ENCODE measurements at places on chromosomes 16 and 17.

GRCh38 chr17:17380145-17380925 is 77.2 kb downstream of the NT5M start:
- H3K4me3 ChIP-seq, result no peak overlapping the region
- DNase-seq, result no peak
- H3K27me3 ChIP-seq, result peaks cover 11% of the 10 kb centered on the region
- H3K36me3 ChIP-seq, result peaks cover 2% of the 10 kb centered on the region
- no peaks in the 10 kb centered on the region for H3K4me1 ChIP-seq

- peak overlapping the region; percentile 81 for H3K4me3 ChIP-seq
- H3K4me1 ChIP-seq, result peaks cover 31% of the 10 kb centered on the region
- H3K27me3 ChIP-seq, result no peaks in the 10 kb centered on the region
- H3K36me3 ChIP-seq, result peaks cover 5% of the 10 kb centered on the region
- peak overlapping the region; percentile 82 for H3K27ac ChIP-seq
- peak; percentile 73 for DNase-seq
Measured at GRCh38 chr17:65100316-65101140, 36.6 kb upstream of the RGS9 start.

GRCh38 chr16:47045459-47045858 is 72.0 kb upstream of the DNAJA2 start:
- peak overlapping the region; percentile 39 for H3K27ac ChIP-seq
- H3K4me1 ChIP-seq, result peaks cover 17% of the 10 kb centered on the region
- DNase-seq, result no peak
- H3K27me3 ChIP-seq, result peaks cover 14% of the 10 kb centered on the region

DNA sequence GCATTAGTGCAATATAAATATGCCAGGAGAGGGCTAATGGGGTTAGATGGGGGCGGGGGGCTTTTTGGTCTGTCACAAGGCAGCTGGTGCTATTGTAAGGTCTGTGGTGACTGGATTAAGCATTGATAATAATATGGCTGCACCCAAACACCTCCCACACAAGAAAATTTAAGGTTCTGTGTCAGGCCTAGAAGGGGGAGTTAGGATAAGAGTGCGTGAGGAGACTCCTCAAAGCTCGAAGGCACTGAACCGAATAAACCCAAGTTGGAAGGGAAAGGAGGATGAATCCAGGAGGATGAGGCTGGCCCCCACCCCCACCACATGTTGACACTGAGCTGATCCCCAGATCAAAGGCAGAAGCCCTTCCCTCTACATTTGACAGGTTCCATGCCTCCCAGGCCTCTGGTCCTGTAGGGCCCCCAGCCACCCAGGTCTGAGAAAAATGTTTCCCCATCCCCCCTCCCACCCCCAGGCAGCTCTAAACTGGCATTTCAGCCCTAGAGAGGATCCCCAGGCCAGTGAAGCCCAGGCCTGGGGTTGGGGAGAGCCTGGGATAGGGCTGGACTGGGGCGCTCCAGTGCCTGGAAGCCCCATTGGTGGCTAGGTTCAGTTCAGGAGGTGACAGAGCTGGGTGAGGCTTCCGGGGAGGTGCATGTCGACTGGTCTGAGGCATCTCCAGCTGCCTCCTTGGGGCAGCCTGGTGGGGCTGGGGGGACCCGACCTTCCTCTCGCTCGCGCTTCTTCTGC is 1.7 kb downstream of the HOXB1 start:
- no peaks in the 10 kb centered on the region for H3K36me3 ChIP-seq
- no peak overlapping the region for H3K4me3 ChIP-seq
- H3K27me3 ChIP-seq, result peaks cover 28% of the 10 kb centered on the region
- DNase-seq, result no peak

DNA sequence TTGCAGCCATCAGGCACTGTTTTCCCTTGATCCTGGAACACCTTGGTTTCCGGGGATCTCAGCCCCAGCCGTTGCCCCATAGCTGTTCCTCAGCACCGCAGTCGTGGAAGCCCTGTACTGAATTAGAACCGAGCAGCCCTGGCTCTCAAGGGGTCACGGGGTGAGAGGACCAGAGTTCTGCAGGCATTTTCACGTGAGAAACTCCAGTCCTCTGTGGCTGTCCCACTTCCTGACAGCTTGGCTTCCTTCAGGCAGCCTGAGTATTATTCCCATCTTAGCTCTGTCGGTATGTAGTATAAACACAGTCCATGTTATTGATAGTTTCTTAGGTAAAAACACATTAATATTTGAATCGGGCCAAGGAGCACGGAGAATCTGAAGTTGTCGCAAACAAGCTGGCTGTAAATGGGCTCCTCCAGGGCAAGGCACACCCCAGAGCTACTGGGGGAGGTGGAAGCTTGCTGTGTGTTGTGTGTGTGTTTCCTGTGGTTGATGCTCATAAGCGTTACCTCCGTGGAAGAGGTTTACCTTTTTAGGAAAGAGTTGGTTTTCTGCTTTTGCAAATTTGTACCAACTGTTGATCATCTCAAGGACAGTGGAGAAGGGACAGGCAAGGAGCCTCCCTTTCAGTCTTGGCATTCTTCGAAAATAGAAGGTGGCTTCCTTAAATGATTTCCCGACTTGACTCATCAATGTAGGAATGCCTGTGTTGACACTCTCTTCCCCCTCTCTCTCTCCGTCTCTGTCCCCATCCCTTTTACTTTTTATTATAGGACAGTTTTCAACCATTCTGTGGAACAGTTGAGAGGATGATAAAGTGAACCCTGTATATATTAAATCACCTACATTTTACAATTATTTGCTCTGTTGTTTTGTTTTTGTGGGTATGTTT is 208.9 kb upstream of the CHMP6 start:
- DNase-seq, result no peak
- H3K36me3 ChIP-seq, result peaks cover 15% of the 10 kb centered on the region
- peaks cover 50% of the 10 kb centered on the region for H3K4me1 ChIP-seq
- H3K27me3 ChIP-seq, result no peaks in the 10 kb centered on the region

DNA sequence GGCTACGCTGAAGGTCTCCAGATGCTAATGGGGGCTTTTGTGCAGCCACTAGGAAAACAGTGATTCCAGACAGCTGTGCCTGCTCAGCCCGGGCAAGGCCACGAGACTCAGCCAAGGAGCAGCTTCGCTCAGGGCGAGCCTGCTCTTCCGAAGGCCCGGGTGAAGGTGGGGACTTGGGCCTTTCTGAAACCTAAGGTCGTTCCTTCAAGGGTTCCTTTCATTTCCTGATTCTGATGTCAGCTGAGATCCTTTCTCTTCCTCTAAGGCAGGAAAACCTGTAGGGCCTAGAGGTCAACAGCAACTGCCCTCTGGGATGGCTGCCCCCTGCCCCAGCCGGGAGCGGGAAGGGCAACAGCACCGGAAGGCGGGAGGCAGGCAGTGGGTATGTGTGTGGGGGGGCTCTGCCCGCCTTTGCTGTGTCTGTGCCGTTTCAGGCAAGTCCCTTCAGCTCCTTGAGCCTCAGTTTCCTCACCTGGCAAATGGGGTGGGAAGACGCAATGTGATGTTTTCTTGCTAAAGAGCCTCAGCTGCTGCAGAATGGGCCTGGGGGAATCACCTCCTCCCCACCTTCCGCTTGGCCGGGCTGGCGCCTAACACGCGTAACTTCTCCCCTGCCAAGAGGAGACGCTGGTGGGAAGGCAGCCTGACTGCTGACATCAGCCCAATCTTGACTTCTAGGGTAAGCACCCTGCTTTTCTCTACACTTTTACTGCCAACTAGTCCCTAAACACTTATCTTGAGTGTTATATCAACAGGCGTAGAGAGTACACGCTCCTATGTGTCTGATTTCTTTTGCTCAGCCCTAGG is 32.8 kb downstream of the IRF8 start:
- no peak overlapping the region for H3K4me3 ChIP-seq
- H3K27ac ChIP-seq, result no peak overlapping the region
- H3K27me3 ChIP-seq, result peaks cover 12% of the 10 kb centered on the region
- H3K4me1 ChIP-seq, result peaks cover 37% of the 10 kb centered on the region
- DNase-seq, result no peak

- no peak for DNase-seq
- H3K27me3 ChIP-seq, result peaks cover 81% of the 10 kb centered on the region
- no peaks in the 10 kb centered on the region for H3K4me1 ChIP-seq
- no peak overlapping the region for H3K27ac ChIP-seq
- H3K4me3 ChIP-seq, result no peak overlapping the region
- no peaks in the 10 kb centered on the region for H3K36me3 ChIP-seq
Measured at GRCh38 chr16:22924492-22924891, 110.5 kb downstream of the HS3ST2 start.

DNA sequence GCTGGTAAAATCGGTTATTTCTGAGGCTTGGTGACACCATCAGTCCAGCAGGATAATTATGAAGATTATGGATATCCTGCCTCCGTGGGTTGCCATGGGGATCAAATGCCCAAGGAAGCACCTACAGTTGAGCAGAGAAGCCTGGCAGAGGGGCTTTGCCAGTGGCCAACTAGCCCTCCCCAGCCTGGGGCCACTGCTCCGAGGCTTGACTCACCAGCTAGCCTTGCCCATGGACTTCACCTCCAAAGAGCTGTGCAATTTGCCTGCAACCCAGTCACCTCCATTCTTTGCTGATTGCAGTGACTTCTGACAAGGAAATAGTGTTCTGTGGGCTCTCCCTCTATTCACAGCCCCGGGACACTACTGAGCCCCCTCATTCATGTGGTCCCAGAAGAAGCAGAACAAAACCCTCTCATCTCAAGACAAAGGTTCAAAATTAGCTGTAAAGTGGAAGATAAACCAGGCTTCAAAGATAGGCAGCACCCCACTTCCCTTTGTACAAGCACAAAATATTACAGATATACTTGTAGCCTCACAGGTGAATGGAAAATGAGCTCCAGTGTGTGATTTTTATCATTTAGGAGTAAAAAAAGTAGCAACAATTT is 1.6 kb downstream of the PECAM1 start:
- H3K4me1 ChIP-seq, result peaks cover 76% of the 10 kb centered on the region

- no peak for DNase-seq
- H3K27me3 ChIP-seq, result no peaks in the 10 kb centered on the region
- no peaks in the 10 kb centered on the region for H3K36me3 ChIP-seq
- H3K27ac ChIP-seq, result peak overlapping the region; percentile 52
- no peak overlapping the region for H3K4me3 ChIP-seq
Measured at GRCh38 chr17:22507823-22508222, 815.5 kb downstream of the KCNJ18 start.

DNA sequence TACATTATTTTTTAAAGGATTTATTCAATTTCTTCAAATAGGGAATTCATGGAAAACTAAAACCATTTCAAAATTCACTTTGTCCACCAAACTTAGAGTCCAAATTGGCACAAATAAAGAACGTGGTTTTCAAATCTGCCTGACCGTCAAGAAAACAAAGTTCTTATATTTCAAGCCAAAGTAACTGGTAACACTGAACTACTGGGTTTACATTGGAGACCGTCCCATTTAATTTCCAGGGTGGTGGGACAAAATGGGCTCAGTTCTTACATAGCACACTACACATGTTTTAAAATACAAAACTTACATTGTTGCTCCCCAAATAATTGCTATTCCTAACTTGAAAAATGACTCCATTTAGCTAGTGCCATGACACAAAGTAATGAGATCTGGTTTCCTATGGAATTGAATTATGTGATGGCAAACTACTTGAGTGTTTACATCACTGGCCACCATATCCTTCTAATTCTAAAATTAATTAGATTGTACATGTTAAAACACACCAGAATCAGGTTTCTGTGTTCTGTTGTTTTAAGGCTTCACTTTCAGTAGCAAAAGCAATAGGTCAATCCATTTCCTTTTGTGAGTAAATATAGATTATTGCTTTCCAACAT is 6.5 kb downstream of the PSME3IP1 start:
- peaks cover 25% of the 10 kb centered on the region for H3K4me1 ChIP-seq
- H3K27me3 ChIP-seq, result no peaks in the 10 kb centered on the region
- peaks cover 10% of the 10 kb centered on the region for H3K36me3 ChIP-seq
- no peak for DNase-seq
- no peak overlapping the region for H3K27ac ChIP-seq
- no peak overlapping the region for H3K4me3 ChIP-seq

GRCh38 chr17:2940352-2940751 is 123.1 kb downstream of the OR1D5 start:
- H3K4me1 ChIP-seq, result peaks cover 50% of the 10 kb centered on the region
- peaks cover 12% of the 10 kb centered on the region for H3K36me3 ChIP-seq
- DNase-seq, result no peak
- no peak overlapping the region for H3K27ac ChIP-seq

- peaks cover 2% of the 10 kb centered on the region for H3K36me3 ChIP-seq
- H3K4me3 ChIP-seq, result no peak overlapping the region
- peaks cover 5% of the 10 kb centered on the region for H3K4me1 ChIP-seq
- peaks cover 76% of the 10 kb centered on the region for H3K27me3 ChIP-seq
Measured at GRCh38 chr16:87603684-87604633, 1.7 kb downstream of the JPH3 start.

- H3K4me1 ChIP-seq, result peaks cover 40% of the 10 kb centered on the region
- H3K36me3 ChIP-seq, result no peaks in the 10 kb centered on the region
- H3K4me3 ChIP-seq, result no peak overlapping the region
- H3K27me3 ChIP-seq, result peaks cover 28% of the 10 kb centered on the region
Measured at GRCh38 chr16:85989376-85989775, 90.4 kb downstream of the IRF8 start.

- no peak for DNase-seq
- H3K27ac ChIP-seq, result no peak overlapping the region
- no peaks in the 10 kb centered on the region for H3K27me3 ChIP-seq
- peaks cover 67% of the 10 kb centered on the region for H3K4me1 ChIP-seq
- H3K36me3 ChIP-seq, result peaks cover 7% of the 10 kb centered on the region
- H3K4me3 ChIP-seq, result peak overlapping the region; percentile 23
Measured at GRCh38 chr17:57442914-57443571, 186.7 kb downstream of the MSI2 start.

DNA sequence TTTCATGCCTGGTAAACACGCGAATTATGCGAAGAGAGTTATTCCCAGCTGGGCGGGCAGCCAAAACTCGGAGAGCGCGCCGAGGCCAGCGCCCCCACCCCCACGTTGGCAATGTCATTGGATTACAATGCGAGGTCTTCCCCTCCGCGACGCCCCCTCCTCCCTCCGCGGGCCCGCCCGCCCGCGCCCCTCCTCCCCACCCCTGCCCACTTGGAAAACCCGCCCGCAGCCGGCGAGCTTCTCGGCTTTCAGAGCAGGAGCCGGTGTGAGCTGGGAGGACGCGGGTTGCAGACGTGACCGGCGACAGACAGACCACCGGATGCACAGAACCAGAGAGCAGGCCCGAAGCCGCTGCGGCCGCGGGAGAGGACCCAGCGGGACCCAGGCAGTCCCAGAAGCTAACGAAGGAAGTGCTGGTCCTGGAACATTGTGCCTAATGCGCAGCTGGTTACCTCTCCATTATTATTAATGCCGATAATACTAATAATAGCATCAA is 4.0 kb downstream of the NOG start:
- H3K27me3 ChIP-seq, result peaks cover 79% of the 10 kb centered on the region
- H3K36me3 ChIP-seq, result peaks cover 2% of the 10 kb centered on the region
- no peak overlapping the region for H3K4me3 ChIP-seq
- H3K4me1 ChIP-seq, result peaks cover 20% of the 10 kb centered on the region
- no peak overlapping the region for H3K27ac ChIP-seq
- DNase-seq, result no peak

- no peak overlapping the region for H3K27ac ChIP-seq
- no peaks in the 10 kb centered on the region for H3K27me3 ChIP-seq
- no peak for DNase-seq
- H3K36me3 ChIP-seq, result no peaks in the 10 kb centered on the region
- H3K4me1 ChIP-seq, result no peaks in the 10 kb centered on the region
Measured at GRCh38 chr16:88888461-88889387, 22.3 kb upstream of the PABPN1L start.

GRCh38 chr17:8275421-8276290 is 12.8 kb upstream of the RANGRF start:
- H3K4me1 ChIP-seq, result no peaks in the 10 kb centered on the region
- H3K27ac ChIP-seq, result no peak overlapping the region
- H3K27me3 ChIP-seq, result no peaks in the 10 kb centered on the region

All from central memory CD8-positive, alpha-beta T cell (primary cell).